ENCODE measurements at places on chromosomes 5 and 9. TPM values are rescaled to one million over a fixed set of nuclear protein-coding genes. Genes with fewer than 3 reads are reported as not detected.

Gene ANKRD55
- not detected for total RNA-seq

Gene SPAG8
- total RNA-seq: 1.5 TPM

Gene RNF183
- total RNA-seq: not detected

Gene ZNF354C
- 7.1 TPM for total RNA-seq

Gene PCDHB15
- total RNA-seq: 0.32 TPM

Gene TERT
- total RNA-seq: not detected

Gene PCDHGB7
- total RNA-seq: 5.2 TPM

Gene CFAP77
- total RNA-seq: not detected

Gene ENTPD2
- under 0.01 TPM for total RNA-seq

Gene FOXD4L6
- total RNA-seq: not detected

Gene CDH9
- not detected for total RNA-seq

Gene ADAMTS2
- total RNA-seq: 36.8 TPM

Gene EPB41L4A
- total RNA-seq: 0.09 TPM
